ENCODE measurements at places on chromosomes 2 and 18.

GRCh38 chr18:58975296-58975695, 110.6 kb downstream of the ZNF532 start:
- DNase-seq = no peak

DNA sequence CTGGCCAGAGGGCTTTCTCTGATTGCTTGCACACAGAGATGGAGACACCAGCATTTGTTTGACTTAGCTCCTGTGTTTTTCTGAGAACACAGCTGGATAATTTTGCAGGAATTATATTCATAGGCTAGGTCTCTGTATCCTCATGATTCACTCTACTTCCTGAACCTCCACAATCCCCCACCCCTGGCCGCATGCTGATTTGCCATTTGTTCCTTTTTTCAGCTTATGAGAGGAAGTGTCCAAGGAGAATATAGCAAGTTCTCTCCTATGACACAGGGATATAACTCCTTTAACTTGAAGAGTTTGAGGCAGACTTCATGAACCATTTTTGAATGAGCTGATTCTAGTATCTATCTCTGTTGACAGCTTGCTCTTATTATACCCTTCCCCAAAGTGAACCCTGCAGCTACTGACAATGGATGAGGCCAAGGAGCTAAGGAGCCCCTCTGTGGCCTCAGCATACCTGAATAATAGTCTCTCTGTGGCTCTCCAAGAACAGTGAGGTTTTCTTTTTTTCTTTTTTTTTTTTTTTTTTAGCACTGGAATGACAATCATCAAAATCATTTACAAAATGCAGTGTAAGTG, 15.4 kb downstream of the CAVIN2 start:
- no peak for DNase-seq

- DNase-seq = no peak
These were observed 26.7 kb downstream of the TMEM127 start for GRCh38 chr2:96239091-96239490.

GRCh38 chr18:29459972-29460371, 1283.0 kb upstream of the CDH2 start:
- DNase-seq = no peak

GRCh38 chr2:28401411-28401810, 8.8 kb downstream of the FOSL2 start:
- no peak for DNase-seq

GRCh38 chr2:6423944-6424343, 441.8 kb downstream of the CMPK2 start:
- no peak for DNase-seq

DNA sequence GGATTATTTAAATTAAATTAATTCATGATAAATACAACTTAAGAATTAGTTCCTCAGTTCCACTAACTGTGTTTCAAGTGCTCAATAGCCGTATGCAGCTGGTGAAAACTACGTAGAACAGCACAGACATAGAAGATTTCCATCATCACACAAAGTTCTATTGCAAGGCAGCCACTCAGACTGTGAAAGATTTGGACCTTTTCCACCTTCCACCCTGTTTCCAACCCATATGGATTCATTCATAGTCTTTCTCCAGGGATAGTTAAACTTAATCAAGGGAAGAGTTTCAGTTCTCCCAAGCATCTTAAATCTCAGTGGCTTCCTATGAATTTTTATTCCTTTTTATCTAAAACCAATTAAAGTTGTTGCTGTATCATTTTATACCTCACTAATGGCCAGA, 2030.8 kb downstream of the SUCLG1 start:
- no peak for DNase-seq

DNA sequence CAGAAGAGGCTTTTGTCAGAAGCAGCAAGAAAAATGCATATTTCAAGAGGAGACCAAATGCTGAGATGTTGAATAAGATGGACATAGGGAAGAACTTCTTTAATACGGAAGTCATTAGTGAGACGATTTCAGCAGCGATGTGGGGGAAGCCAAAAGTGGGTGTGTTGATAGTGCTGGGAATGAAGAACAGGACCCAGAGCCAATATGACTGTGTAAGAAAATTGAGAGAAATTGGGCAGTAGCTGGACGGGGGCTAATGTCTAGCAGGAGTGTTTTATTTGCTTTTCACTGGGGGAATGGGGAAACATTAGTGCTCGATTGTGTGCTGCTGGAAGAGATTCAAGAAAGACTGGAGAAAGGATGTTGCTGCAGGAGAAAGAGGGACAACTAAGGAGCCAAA, 788.7 kb upstream of the KLHL29 start:
- no peak for DNase-seq

DNA sequence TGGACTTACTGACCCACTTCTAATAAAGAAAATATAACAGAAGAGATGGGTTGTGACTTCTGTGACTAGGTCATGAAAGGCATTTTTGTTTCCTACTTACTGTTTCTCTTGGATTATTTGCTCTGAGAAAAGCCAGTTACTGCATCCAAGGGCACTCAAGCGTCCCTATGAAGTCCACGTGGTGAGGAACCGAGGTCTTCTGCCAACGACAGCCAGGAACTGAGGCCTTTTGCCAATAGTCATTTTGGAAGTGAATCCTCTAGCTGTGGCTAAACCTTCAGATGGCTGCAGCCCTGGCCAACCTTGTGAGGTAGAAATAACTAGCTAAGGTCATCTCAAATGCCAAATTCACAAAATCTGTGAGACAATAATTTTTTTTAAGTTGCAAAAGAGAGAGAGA, 449.8 kb upstream of the RGPD4 start:
- DNase-seq = no peak

DNA sequence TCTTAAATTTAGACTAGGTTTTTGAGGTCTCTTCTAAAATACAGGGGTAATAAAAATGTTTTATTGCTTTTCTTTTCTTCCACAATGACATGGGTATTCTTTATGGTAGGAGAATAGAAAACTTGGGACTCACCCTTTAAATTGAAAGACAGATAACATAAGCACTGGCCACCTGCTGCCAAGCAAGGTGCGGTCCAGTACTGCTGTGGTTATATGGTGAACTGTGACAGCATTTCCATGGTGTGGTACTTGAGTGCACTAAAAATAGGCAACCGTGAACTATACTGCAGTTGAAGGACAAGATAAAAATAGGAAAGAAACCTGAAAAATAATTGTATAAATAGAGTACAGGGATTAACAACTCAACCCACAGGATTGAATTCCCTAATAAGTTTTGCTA, 54.4 kb upstream of the GRB14 start:
- DNase-seq = no peak

DNA sequence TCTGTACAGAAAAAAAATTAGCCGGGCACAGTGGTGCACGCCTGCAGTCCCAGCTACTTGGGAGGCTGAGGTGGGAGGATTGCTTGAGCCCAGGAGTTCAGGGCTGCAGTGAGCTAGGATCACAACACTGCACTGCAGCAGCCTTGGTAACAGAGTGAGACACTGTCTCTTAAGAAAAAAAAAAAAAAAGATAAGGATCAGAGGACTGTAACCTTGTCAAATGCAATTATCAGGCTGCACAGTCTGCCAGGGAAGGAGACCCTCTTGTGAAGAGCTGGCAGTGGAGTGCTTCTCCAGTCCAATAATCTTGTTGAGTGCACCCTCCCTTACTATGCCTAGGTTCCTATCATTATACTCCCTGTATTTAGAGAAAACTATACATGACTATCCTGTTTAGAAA, 330.7 kb downstream of the PDE11A start:
- no peak for DNase-seq

- no peak for DNase-seq
These were observed 81.2 kb downstream of the PLCL1 start for GRCh38 chr2:197885587-197885986.

DNA sequence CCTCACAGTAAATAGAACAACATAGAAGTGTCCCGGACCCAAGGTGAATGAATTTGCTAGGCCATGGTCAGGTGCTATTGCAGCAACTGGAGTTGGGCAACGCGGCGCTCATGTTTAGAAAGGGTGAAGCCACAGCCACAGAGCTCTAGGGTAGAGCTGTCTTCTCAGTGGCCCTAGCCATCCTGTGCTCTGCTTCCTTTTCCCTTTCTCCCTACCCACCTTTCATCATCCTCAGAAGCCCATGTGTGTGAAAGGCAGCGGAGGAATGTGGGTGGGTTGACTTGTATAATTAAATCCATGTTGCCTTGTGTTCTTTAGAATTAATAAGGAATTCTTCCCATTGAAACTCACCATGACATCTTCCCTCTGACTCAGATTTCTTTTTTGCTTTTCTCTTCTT, 336.7 kb downstream of the OSR1 start:
- DNase-seq = no peak

- no peak for DNase-seq
These were observed 84.5 kb upstream of the SNTG2 start for GRCh38 chr2:866009-866680.

DNA sequence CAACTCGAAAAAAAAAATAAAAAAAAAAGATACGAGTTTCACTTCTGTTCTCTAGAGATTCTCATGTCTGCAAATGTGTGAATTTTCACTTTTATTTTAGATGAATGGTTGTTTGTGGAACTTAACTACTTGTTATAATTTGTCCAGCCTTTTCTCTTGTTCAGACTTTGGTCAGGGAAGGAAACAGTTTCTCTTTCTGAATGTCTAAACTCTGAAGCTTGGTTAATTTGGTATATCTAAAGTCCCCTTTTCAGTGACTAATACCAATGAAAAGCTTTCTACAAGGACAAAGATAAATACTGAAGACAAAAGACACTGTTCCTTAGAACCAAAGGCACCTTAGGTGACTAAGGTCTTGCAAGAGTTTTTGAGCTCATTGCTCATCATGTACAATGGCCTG, 144.4 kb upstream of the PIEZO2 start:
- no peak for DNase-seq

GRCh38 chr2:74860079-74860478, 26.2 kb downstream of the HK2 start:
- DNase-seq = no peak

- no peak for DNase-seq
These were observed 36.1 kb downstream of the TET3 start for GRCh38 chr2:74020702-74021406.

GRCh38 chr2:203878063-203878462, 10.5 kb downstream of the CTLA4 start:
- DNase-seq = no peak

DNA sequence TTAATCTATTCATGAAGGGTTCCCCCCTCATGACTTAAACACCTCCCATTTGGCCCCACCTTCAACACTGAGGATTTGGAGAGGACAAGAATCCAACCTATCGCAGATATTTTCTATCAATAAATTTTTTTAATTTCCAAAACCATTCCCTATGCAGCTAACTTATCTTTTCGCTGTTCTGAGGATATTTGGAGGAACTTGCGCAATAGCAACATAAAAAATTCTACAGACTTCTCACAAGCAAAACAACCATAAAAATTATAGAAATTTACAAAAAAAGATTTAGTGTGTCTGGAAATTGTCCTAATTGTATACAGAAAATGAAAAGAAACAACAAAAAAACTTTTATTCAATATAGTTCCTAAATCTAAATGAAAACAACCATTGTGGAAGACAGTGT, 1472.7 kb upstream of the ZEB2 start:
- DNase-seq = no peak

DNA sequence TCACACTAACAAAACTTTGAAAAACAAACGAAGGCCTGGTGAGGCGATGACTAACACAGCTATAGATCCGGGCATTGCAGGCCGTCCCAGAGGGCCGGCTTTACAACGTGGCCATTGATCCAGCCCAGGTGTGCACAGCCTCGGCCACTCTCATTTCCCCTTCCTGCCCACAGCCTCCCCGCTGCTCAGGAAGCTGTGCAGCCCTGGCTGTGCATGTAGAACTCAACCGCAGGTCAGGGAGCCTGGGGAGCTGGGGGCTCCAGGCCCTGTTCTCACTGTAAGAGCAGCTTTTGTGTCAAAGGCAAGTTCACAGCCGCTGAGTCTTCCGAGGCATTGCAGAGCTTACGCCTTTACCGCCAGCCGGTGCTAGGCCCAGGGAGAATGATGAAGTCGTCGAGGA, 87.2 kb downstream of the LONRF2 start:
- DNase-seq = peak; percentile 27

DNA sequence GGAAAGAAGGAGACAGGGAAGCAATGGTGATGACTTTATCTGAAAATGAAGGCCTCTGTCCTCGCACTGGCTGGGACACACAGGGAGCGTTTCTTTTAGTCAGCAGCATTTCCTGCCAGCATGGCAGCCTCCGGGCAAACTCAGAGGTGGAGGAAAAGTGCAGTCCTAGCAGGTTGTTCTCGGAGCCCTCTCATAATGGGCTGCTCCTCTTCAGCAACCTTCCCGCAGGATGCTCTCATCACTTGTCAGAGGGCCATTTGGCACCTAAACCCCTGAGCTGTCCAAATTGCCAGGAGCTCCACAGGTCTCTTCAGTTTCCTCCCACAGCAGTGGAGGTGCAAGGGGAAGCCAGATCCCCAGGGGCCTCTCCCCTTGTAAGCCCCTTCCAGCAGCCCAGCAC, 6.2 kb downstream of the STK39 start:
- peak; percentile 12 for DNase-seq

DNA sequence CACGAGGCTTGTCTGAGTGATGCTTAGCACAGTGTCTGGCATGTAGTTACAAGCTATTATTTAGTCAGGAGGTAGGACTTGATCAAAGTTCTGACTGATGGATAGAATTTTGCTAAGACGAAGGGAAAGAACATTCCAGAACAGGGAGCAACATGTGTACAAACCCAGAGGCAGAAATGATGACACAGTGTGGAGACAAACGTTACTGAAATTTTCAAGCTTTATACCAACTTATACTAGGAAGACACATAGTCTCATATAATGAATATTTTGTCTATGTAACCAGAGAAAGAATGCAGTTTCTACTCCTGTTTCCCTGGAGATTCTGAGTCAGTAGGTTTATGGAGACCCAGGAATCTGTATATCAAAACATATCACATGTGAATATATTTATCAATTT, 123.4 kb downstream of the FAM124B start:
- DNase-seq = no peak

DNA sequence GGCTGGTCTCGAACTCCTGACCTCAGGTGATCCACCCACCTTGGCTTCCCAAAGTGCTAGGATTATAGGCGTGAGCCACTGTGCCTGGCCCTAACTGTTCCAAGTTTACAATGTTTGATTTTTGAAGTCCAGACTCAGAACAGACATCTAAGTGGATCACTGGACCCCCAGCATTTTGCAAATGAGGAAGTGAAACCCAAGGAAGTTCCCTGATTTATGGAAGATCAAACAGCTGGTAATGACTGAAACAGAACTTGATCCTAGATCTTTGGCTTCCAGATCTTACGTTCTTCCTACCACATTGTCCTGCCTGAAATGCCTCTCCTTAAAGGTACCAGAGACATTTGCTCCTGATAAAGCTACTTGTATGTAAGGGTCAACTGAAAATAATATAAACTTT, 58.3 kb upstream of the NCOA1 start:
- no peak for DNase-seq

DNA sequence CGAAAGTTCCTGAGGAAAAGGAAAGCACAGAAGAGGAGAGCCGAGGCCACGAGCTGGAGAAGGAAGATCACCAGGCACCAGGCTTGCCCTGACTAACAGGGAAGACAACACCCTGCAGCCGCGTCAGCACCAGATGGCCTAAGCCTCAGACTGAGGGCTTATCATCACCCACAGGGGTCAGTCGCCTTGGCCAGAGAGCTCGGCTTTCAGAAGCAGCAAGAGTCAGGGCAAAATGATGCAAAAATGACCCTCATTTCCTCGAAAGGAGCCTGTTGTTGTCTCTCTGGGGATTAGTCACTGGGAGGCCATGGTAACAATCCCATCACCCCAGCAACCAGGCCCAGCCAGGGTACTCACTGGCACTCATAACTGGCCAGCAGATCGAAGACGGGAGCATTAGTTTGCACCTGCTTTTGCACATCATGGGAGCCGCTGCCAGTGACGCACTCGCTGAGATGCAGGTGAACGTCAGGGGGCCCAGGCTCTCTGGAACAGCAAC, 42.7 kb upstream of the ZFP36L2 start:
- no peak for DNase-seq

All from activated naive CD8-positive, alpha-beta T cell treated with anti-CD3 and anti-CD28 coated beads, Interleukin-2, amount 50 U/mL, for 24 hours (primary cell).